ENCODE measurements at places on chromosomes 6 and 20.

DNA sequence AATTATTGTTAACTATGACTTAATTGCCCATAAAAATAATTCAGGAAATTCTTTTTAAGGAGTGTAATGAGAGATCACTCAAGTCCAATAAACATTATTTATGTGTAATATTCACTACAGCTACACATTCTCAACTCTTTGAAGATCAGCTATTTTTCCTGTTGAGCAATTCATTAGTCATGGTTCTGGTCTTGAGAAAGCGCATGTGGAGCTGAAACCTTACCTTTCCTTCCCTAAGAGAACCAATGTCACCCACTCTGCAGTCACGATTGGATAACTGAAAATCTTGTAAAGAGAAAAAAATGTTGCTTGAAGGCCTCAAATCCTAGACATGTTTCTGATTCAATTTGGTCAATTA is 736.9 kb upstream of the MARCKS start:
- no peak for DNase-seq

DNA sequence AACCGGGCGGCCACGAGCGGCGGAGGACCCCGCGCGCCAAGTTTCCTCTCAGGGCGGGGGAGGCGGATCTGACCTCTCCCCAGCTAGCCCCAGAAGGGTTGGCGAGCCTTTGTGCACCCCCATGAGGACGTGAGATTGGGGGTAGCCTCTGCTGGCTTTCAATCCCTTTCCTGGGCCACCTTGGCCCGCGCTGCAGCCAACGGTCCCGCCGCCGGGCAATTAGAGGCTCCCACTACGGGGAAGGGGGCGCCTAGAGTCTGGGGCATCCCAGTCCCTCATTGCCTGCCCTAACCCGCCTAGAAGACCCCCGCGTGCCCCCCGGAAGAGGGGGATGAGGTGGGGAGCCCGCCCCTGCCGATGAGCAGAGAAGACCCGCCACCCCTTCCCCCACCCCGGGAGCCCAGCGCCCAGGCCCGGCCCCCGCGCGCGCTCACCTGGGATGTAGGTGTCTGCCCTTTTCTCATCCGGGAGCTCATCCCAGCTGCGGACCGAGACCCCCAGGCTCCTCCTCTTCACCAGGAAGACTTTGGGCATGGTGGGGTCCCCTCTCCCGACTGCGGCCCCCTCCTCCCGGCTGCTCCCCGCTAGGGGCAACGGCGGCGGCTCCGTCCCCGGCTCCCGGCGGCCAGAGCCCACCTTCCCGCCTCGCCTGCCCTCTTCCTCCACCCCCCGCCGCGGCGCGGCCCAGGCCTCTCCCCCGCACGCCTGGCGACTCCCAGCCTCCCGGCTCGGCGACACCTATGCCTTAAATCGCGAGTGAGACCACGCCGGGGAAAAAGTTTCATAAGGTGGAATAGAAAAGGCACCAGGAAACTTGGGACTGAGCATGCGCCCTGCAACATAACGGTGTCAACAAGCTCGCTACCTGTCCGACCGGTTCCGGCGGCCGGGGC is at the start of gene OVOL2:
OVOL2 (minus strand) TSS at position 816 of the 893 bp plus-strand sequence; CDS start at position 534, 282 bp downstream.
- no peak for DNase-seq

GRCh38 chr6:33319939-33320314 is 2.4 kb upstream of the ZBTB22 start:
- no peak for DNase-seq

DNA sequence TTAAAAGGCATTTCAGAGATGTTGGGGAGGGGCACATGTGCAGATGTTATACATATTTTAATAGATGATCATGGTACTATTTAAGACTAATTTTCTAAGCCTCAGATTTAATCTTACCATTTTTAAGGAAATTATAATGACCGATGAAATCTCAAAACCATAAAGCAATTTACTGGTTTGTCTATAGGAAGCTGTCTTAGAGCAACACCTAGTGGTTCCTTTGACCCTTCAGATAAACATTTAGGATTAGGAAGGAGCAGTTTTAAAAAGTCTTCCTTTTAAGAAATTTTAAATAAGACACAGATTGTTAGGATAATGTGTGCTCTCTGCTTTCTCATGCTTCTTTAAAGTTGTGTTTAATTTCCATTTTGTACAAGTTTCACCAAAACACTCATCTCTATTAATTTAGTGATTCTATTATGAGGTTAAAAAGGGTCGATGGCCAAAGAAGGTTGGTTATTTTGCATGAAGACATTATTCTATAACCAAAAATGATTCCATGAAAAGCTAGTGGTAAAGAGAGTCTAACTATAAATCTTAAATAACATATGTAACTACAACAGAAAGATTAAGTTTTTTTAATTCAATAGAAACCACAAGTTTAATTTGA is 376.4 kb downstream of the HACE1 start:
- no peak for DNase-seq

DNA sequence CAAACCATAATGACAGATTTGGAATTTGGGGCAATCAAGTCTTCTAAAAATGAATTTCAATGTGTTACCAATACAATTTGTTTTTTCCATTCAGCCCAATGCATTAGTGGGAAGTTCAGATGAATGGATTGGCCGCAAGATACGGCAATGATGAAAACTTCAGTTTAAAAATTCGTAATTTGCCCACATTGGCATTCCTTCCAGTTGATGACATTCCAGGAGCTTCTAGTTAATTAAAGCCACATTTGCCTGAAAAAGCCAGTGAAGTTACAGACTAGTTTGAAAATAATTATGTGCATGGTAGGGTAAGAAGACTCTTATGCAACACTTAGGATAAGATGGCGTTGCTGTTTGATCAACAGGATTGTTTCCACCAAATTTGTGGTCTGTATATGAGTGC is 46.2 kb downstream of the NHLRC1 start:
- no peak for DNase-seq

DNA sequence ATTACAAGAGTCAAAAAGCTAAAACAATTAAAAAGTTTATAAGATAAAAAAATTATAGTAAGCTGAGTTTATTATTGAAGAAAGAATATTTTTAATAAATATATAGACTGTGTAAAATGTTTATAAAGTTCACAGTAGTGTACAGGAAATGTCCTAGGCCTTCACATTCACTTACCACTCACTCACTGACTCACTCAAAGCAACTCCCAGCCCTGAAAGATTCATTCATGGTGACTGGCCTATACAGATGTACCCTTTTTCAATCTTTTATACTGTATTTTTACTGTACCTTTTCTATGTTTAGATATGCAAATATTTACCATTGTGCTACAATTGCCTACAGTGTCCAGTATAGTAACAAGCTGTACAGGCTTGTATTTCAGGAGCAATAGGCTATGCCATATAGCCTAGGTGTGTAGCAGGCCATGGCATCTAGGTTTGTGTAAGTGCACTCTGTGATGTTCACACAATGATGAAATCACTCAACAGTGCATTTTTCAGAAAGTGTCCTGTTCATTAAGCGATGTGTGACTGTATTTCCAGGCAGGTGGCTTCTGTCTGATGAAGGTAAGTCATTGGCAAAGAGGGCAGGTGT is 130.2 kb downstream of the BTBD3 start:
- no peak for DNase-seq

DNA sequence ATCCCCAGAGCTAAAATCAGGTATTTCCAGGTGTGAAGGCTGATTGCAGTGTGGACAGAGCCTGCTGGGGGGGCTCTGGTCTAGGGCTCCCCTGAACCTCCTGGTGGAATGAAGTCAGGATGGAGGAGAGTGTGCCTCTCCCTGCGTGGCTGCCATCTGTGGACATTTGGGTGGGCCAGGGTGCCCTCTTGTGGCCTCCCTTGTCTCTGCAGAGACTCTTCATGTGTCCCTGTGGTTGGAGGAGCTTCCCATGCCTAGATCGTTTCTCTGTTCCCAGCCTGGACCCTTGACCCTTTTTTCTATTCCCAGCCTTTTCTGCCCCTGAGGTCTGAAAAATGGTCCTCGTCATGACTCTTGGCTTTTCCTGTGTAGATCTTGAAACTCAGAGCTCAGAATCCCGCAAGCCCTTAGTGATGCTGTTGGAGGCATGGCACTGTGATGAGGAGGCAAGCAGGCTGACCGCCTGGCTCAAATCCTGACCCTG is 9.9 kb upstream of the PSMF1 start:
- DNase-seq = peak; percentile 71

- DNase-seq = no peak
These were observed 92.1 kb downstream of the SYNJ2 start for GRCh38 chr6:158073776-158074175.

GRCh38 chr6:13511913-13512717 is 24.7 kb upstream of the GFOD1 start:
- DNase-seq = no peak

DNA sequence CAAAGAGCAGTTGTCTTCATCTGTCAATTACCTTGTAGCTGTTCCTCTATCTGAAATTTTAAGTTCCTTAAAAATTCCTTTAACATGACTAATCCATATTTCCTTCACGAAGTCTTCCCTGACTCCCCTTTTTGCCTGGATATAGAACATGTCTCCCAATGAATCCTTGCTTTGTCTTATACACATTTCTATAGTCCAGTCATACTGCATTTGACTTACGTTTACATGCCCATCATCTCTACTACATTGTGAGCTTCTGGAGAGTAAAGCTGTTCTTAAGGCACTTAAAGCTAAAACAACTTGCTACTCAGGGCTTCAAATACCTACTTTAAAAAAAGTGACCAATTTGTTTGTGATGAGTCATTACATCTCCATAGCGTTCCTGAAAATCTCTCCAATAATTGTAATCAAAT is 4.9 kb downstream of the REV3L start:
- DNase-seq = no peak

DNA sequence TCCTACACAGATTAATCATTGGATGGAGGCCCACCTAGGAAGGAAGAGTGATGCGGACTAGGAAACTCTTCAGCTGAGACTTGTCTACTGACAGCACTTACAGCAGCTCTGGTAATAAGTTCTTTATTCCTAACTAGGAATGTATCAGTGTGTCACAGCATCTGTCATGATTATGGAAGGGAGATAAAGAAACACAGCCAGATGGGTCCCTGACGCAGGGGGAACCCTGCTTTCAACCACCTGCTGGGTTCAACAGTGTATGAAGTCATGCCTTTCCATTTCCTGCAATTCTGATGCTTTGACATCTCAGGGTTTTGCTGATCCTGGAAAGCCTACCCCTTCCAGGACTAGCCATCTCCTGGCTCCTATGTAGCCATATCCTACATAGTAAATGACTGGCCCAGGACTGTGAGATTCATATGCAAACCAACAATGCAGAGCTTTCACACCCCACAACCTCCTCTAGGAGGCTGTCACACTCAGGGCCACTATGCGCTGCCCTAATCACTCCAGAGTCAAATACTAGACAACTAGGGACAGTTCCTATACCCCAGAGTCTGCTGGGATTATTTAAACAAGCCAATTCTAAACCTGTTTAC is 29.0 kb upstream of the MANEA start:
- DNase-seq = no peak

- peak; percentile 58 for DNase-seq
These were observed 6.7 kb downstream of the TCEA2 start for GRCh38 chr20:64069614-64070243.

DNA sequence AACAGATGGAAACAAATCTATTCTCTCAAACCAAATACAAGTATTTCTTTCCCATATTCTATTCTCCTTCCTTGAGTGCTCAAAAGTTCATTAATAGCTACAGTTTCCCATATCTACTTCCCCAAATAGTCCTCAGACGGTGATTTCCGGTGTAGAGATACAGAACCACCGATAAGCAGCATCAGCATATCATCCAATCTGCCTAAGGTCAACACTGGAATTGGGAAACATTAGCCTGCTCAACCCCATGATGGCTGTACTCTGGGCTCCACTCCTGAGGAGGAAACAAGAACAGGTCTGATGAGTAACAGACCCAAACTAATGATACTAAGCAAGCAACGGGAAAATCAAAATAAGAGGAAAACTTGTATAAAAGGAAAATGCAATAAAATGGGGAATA is 115.6 kb downstream of the EPB41L2 start:
- no peak for DNase-seq

DNA sequence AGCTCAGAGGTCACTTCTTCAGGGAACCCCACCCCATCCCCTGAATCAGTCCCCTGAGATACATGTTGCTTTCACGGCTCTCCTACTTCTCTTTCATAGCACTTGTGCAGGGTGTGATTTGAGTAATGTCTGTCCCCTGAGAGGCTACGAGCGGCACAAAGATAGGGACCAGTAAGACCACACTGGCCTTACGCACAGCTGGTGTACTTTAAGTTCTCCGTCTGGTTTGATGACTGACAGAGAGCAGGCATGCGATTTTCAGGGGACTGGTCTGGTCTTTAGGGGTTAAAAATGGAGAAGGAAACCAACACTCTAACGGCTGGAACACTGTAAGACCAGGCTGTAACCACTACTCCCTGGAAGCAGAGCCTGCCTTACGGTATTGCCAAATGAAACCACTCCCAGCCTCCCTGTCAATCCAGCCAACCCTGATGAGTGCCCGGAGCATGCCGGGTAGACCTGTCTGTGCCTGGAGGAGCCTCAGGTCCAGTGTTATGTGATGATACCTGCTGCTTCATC is 47.1 kb downstream of the ELMO2 start:
- DNase-seq = no peak

DNA sequence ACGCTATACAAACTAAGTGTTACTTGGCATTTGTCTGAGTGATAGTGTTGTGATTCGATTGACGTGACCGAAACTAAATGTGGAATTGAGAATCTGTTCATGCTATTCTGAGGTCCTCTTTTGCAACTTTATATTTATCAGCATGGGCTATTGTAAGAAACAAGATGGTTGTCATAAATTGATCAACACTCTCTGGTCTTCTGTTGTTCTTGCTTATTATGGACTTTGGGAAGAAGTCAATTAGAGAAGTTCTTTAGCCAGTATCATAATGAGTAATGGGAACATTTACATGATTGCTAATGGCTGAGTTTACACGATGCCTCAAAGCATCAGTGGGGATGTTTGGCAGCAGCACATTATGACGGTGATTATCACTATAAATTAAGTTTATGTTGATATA is 195.0 kb downstream of the CD83 start:
- DNase-seq = no peak

- DNase-seq = no peak
These were observed 19.3 kb upstream of the ZNF831 start for GRCh38 chr20:59144179-59144830.

GRCh38 chr6:42987533-42988451 is 3.4 kb downstream of the PPP2R5D start:
- DNase-seq = no peak

GRCh38 chr6:20581070-20581469 is 46.8 kb downstream of the CDKAL1 start:
- no peak for DNase-seq

DNA sequence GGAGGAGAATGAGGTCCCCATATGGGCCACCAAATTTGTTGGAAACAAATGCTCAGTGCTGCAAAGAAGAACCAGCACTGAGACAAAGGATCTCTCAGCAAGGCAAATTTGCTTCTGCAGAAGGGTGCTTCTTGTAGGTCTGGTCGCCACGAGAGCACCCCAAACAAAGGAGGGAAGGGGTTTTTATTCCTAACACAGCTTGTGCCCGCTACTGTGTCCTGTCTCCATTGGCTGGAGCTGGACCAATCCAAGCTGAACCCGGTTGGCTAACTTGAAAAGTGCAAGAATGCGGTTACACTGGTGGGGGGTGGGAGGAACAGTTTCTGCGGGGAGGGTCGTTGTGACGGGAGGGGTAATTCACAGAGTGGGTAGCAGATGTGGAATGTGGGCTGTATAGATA is 54.1 kb upstream of the TULP1 start:
- no peak for DNase-seq

Data from activated CD4-positive, alpha-beta T cell treated with anti-CD3 and anti-CD28 coated beads, Interleukin-2, amount 50 U/mL, for 48 hours (primary cell).